ENCODE measurements at places on chromosomes 11 and 22.

GRCh38 chr11:40403321-40403720, 1056.1 kb downstream of the LRRC4C start:
- no peak for DNase-seq

- no peak for DNase-seq
Observed at GRCh38 chr11:61168042-61168688, 6.9 kb upstream of the VPS37C start.

DNA sequence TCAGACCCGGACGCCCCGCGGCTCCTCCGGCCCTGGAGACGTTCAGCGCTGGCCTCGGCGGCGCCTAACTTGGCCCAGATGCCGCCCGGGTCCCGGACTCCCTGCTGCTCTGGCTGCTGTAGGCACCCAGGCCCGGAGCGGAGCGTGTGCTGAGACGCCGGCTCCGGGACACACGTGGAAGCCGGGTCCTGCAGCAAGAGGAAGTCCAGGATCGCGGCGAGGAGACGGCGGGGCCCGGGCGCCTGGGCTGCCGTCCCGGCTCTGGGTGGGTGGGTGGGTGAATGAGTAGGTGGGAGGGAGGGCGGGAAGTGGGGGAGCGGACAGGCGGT, 223 bp downstream of the WT1 start:
- no peak for DNase-seq

DNA sequence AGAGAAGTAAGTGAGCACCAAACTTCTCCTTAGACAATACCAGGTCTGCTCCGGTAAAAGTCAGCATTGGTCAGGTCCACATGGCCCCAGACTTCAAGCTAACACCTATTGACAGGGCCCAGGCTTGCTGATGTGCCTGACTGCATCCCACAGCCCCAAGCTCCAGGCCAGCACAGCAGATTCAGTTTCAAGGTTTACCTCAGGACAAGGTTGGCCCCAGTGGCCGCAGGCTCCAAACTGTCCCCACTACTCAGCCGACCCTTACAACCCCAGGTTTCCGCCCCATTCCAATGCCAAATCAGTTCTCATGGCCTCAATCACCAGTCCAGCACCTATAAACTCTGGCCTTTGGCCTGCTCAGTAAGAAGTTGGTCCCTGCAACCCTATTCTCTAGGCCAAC, 39.4 kb downstream of the OR4C6 start:
- DNase-seq, result no peak

GRCh38 chr11:120079750-120080610, 57.9 kb downstream of the TRIM29 start:
- no peak for DNase-seq

GRCh38 chr11:72736452-72737069, 15.6 kb downstream of the ARAP1 start:
- peak; percentile 47 for DNase-seq

DNA sequence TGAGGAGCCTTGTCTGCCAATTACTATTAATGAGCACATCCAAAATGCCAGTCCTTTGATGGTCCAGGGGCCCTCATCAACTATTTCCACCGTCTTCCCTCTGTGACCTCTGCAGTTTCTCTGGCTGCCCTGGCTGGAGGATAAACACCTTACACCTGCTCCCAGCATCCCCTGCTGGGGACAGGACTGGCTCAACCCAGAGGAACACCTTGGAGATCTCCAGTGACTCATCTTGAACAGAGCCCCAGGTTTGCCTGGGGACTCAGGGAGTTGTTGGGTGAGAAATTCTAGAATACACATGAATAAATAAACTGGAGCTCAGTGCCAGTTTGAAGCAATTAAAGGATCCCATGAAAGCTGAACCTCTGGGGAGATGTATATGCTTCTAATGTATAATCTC, 24.0 kb upstream of the ELF5 start:
- no peak for DNase-seq

- no peak for DNase-seq
Observed at GRCh38 chr22:24410110-24410856, 17.1 kb upstream of the ADORA2A start.

- DNase-seq, result no peak
Observed at GRCh38 chr11:117979481-117980211, 6.5 kb upstream of the IL10RA start.

Data from effector CD8-positive, alpha-beta T cell (primary cell).